ENCODE measurements at places on chromosomes 2 and 18. TPM values are rescaled to one million over a fixed set of nuclear protein-coding genes. Genes with fewer than 3 reads are reported as not detected.

- no peak for DNase-seq
These were observed 4.3 kb downstream of the THAP4 start for GRCh38 chr2:241632478-241633325.

DNA sequence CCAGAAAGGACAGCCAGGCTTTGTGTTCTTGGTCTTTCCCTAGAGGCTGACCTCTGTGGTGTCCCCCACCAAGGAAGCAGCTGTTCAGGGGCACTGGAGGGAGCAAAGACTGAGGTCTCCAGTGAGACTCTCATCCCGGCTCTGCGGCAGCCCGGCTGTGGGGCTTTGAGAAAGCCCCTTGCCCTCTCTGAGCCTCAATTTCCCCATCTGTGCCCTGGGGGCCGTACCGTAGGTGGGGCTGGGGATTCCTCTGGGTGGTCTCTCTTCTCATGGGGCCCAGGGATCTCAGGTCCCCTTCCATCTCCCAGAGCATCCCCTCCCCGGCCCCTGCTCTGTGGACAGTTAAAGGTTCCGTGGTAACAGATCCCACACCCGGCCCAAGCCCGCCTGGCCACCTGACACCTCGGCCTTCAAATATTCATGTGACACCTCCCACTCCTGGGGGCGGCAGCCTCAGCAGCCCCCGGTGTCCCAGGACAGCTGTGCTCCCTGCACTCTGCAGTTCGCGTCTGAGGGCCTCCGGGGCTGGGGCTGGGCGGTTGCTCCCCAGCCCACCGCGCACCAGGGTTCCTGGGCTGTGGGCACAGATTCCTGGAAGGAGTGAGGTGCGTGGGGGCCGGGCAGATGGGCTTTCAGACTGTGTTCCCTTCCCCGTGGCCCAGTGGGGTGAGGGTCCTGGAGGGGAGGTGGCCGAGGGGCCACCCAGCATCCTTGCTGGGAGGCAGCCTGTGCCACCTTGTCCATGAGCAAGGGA lies 15.1 kb upstream of the KLHL30 start:
- no peak for DNase-seq

PIEZO2 gene
- total RNA-seq: 7.5 TPM

- no peak for DNase-seq
These were observed 1356.8 kb upstream of the CRIM1 start for GRCh38 chr2:34998741-34999140.

GRCh38 chr18:30487962-30488361 lies 554.6 kb downstream of the DSC3 start:
- no peak for DNase-seq

RGPD8 gene
- total RNA-seq: 2.4 TPM

GRCh38 chr2:112782234-112782799 lies 2.0 kb downstream of the IL1A start:
- no peak for DNase-seq

GRCh38 chr18:48079885-48080284 lies 149.4 kb upstream of the SMAD2 start:
- no peak for DNase-seq

DNA sequence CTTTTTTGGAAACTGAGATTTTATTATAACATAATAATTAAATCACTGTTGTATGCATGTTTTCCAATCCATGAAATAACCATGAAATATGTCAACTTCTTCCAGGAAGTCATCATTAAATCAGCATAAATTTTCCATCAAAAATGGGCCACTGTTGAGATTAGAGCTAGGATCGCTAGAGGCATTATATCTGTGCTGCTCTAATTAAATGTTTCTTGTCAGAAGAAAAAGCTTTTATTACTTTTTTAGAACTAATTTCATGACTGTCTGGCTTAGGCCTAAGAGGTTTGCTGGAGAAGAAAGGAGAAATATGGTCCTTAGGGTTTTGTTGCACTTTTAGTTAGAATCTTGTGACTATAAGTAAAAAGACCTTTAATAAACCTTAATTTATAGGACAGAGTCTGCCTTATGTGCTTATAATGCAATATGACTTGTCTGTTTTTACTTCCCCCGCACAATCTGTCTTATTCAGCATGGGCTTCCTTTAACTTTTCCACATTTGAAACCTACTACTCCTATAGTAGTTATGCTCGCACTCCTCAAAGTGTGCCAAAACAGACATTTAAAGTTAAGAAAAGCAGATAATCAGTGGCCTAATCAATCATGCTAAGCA lies 363.4 kb upstream of the GCFC2 start:
- DNase-seq: no peak

- no peak for DNase-seq
These were observed 105.3 kb downstream of the SH3RF3 start for GRCh38 chr2:109234355-109234754.

- DNase-seq: no peak
These were observed 20.4 kb downstream of the PLA2R1 start for GRCh38 chr2:160042054-160042453.

- DNase-seq: no peak
These were observed 6.7 kb upstream of the CNNM3 start for GRCh38 chr2:96809216-96809882.

GRCh38 chr2:88673363-88673762 lies 18.1 kb upstream of the RPIA start:
- DNase-seq: no peak

IL1R1 gene
- 5.7 TPM for total RNA-seq

DNA sequence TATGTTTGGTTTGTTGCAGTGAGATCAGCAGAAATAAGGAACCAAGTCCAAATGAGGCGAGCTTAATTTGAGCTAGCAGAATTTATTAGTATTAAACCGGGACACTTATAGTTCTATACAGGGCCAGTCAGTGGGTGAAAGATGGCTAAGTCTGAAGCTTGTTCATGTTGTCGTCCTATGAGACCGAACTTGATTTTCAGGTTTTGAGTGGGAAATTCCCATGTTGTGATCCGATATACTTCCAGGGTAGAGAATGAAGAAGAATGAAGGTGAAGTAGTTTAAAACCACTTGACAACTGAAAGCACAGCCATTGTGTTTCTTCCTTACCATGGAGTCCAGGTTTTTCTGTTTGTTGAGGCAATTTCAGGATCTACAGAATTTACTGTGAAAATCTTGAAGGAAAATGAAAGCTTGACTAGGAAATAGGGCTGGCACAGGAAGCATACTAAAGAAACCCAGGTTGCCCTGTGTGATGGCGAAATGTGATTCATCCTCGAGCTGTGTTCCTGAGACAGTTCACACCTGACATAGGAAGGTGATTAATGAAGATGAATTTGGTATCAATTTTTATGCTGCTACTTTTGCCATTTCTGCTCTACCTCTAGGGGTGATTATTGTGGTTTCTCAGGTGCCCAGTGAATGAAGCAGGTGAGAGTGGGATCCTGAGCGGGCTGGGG lies 37.6 kb upstream of the MGAT5 start:
- DNase-seq: no peak

GRCh38 chr2:238438856-238439849 lies 12.4 kb downstream of the ASB1 start:
- DNase-seq: no peak

GRCh38 chr18:9647496-9648323 lies 33.4 kb upstream of the PPP4R1 start:
- DNase-seq: no peak

GRCh38 chr2:74944987-74945787 lies 13.3 kb upstream of the POLE4 start:
- no peak for DNase-seq

NEU2 gene
- total RNA-seq: not detected

CTLA4 gene
- not detected for total RNA-seq

DNA sequence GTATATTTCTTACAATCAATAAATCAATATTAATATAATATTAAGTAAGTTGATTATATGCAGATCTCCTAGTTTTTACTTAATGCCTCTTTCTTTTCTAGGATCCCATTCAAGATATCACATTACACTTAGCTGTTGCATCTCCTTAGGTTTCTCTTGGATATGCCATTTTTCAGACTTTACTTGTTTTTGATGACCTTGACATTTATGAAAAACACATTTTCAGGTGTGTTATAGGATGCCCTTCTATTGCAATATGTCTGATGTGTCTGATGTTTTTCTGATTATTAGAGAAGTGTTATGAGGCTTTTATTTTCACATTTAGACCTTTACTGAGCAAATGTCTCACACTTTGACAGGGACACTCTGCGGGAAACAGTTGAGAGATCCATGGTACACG lies 933.6 kb upstream of the CNTNAP5 start:
- no peak for DNase-seq

DYNAP gene
- not detected for total RNA-seq

DNA sequence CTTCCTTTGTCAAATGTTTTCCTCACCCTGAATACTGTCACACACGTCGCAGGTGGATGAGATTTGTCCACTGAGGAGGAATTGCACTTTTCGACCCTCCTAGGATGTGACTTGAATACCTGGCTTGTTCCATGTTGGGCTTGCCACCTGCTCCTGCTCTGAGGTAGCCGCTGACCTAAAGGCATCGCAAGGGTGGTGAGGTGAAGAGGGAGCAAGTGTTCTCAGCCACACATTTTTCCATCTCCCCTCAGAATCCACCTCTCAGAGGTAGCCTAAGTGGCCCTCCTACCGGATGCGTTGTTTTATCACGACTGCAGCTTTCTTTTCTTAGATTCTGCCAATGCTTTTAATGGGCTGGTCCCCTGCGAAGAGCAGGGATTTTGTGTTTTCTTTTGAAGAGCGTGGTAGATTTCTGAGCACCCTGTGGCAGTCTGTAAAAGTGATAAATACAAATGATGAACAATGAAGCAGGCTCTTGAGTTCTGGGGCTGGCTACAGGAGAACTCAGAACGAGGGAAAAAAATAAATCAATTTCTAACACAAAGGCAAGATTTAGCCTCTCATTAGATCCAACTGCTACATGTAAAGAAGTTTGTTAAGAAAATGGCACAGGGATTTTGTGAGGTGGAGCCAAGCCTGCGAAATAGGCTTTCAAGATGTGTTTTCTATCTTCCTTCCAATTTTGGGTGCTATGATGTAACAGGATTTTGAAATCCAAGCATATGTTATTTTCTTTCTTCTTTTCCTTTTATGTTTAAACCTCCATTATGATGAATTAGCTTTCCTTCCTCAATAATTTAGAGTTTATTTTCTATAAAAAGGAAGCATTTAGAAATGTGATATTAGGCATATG lies 386.7 kb downstream of the TGIF1 start:
- DNase-seq: no peak

DNA sequence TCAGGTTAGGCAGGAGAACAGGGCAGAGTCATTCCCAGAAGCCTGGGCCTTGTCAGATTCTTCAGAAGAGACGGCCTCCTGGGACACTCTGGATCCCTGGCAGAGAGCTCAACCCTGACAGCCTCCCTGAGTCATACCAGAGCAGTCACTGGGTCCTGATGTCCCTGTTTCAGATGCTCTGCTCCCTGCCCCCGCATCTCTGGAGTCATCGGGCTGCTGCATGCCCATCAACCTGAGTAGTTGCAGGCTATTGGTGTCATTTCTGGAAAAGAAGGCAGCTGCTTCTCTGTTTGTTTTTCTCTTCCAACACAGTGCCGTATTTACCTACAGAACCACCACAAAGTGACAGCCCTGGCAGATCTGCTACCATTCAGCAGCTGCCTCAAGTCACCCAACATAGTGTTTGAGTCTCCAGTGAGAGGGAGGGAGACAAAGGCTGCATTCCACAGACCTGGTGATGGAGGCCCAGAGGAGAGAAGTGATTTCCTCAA lies 145.1 kb downstream of the B3GNT2 start:
- DNase-seq: peak; percentile 37

SLC23A3 gene
- total RNA-seq: not detected

WNT6 gene
- not detected for total RNA-seq

- no peak for DNase-seq
These were observed 455.9 kb upstream of the UBE2E3 start for GRCh38 chr2:180524499-180524898.

RGPD3 gene
- 0.29 TPM for total RNA-seq

DNA sequence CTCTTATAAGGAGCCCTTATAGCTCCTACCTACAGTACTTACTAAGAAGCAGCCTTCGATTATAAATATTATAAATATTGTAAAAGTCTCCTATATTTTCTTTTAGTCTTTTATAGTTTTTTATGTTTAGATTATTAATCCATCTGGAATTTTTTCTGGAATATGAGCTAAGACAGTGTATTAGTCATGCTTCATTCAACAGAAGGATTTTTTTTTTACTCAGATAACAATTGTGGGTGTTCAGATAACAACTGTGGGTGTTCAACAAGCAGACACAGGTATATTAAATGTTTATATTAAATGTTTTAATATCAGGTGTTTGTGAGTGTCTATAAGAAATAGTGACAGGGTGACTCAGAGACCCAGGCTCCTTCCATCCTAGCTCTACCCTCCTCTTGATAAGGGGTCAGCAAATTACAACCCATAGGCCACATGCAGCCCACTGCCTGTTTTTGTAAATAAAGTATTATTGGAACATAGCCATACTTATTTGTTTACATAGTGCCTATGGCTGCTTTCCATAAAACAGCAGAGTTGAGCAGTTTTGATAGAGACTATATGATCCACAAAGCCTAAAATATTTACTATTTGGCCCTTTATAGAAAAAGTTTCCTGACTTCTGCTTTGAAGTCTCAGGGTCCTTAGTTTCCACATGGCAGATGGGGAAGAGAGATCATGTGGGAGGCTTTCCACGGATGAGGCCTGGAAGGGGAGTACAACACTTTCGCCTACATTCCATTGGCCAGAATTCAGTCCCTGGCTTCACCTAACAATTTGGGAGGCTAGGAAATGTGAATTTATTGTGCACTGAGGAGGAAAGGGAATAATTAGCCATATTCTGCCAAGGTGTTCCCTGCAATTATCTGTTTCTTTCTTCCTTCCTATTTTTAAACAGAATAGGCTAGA lies 4.3 kb upstream of the SPATS2L start:
- no peak for DNase-seq

DNA sequence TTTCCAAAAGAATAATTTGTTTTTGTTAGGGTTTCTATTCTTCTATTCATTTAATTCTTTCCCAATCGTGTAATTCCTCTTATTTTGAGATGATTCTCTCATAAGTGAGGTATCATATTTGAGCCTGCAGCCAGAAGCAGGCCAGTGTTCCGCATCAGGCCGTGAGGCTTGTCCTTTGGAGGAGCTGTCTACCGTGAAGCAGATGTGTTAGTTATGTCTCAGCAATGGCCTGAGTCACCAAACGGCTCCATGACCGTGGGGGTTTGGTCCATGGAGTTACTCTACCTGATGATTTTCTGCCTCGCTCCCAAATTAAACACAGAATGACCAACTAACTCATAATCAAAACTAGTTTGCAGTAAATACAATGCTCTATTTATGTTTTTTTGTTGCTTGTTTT lies 64.2 kb upstream of the TMEM87B start:
- DNase-seq: no peak

- DNase-seq: peak; percentile 92
These were observed 76.4 kb downstream of the AP1S3 start for GRCh38 chr2:223760838-223761502.

TM4SF20 gene
- total RNA-seq: not detected
